Activated T-cell treated with anti-CD3 and anti-CD28 coated beads, Interleukin-2, amount 50 U/mL, for 72 hours (primary cell): ENCODE measurements at places on chromosomes 12 and 14. TPM values are rescaled to one million over a fixed set of nuclear protein-coding genes. Genes with fewer than 3 reads are reported as not detected.

Gene E2F7
- 5.7 TPM for total RNA-seq

Gene DHRS1
- 29.0 TPM for total RNA-seq

Gene IGF1
- 2.0 TPM for total RNA-seq

Gene ABCC9
- 0.05 TPM for total RNA-seq

GRCh38 chr12:79717006-79717405, 26.2 kb upstream of the PAWR start:
- H3K27ac ChIP-seq = no peak overlapping the region
- H3K27me3 ChIP-seq = peaks cover 1% of the 10 kb centered on the region
- H3K4me1 ChIP-seq = no peaks in the 10 kb centered on the region
- no peak overlapping the region for H3K4me3 ChIP-seq

- H3K36me3 ChIP-seq = no peaks in the 10 kb centered on the region
- H3K27me3 ChIP-seq = peaks cover 11% of the 10 kb centered on the region
- H3K4me1 ChIP-seq = no peaks in the 10 kb centered on the region
Measured at GRCh38 chr12:51529651-51529970, 61.4 kb upstream of the SCN8A start.

GRCh38 chr14:101561897-101562490, 699 bp downstream of the DIO3 start:
- no peak for DNase-seq
- peaks cover 7% of the 10 kb centered on the region for H3K36me3 ChIP-seq
- peaks cover 61% of the 10 kb centered on the region for H3K27me3 ChIP-seq
- peak overlapping the region; percentile 89 for H3K27ac ChIP-seq
- H3K4me1 ChIP-seq = peaks cover 12% of the 10 kb centered on the region
